ENCODE measurements at places on chromosomes 4 and X. TPM values are rescaled to one million over a fixed set of nuclear protein-coding genes. Genes with fewer than 3 reads are reported as not detected.

Gene JAKMIP1
- polyA plus RNA-seq, result 0.16 TPM

Gene ESX1
- not detected for polyA plus RNA-seq

Gene SPATA4
- polyA plus RNA-seq, result 1.3 TPM

Gene ACE2
- 0.81 TPM for polyA plus RNA-seq

Gene HELT
- not detected for polyA plus RNA-seq

Gene SLIT2
- 130 TPM for polyA plus RNA-seq

Gene TLR6
- 1.8 TPM for polyA plus RNA-seq

Gene SLC49A3
- 4.6 TPM for polyA plus RNA-seq

Gene MEPE
- polyA plus RNA-seq, result 0.15 TPM

Gene PDCL2
- not detected for polyA plus RNA-seq

Gene ARHGAP36
- 0.46 TPM for polyA plus RNA-seq

Gene AVPR2
- 0.58 TPM for polyA plus RNA-seq

Gene GABRE
- 14.5 TPM for polyA plus RNA-seq

Gene EGFL6
- polyA plus RNA-seq, result 76.2 TPM

Gene SRPX2
- polyA plus RNA-seq, result 30.6 TPM

Gene SPANXN3
- not detected for polyA plus RNA-seq

Gene DHRSX
- polyA plus RNA-seq, result 28.9 TPM

Gene SPANXA1
- not detected for polyA plus RNA-seq

Gene PPP1R2C
- polyA plus RNA-seq, result not detected

Gene MAML3
- polyA plus RNA-seq, result 16.8 TPM

Gene CCDC149
- polyA plus RNA-seq, result 20.5 TPM

Gene NHSL2
- polyA plus RNA-seq, result 8.9 TPM

Gene STARD8
- 14.4 TPM for polyA plus RNA-seq

Gene AFM
- polyA plus RNA-seq, result not detected

Gene PCDH19
- 1.6 TPM for polyA plus RNA-seq

Gene TLR1
- 4.9 TPM for polyA plus RNA-seq

Gene GAGE12H
- polyA plus RNA-seq, result not detected

Gene VSIG4
- 13.5 TPM for polyA plus RNA-seq

Gene H2BW2
- polyA plus RNA-seq, result 1.4 TPM

Gene PCSK1N
- 3.6 TPM for polyA plus RNA-seq

Gene BANK1
- polyA plus RNA-seq, result 1.8 TPM

Gene PRKX
- polyA plus RNA-seq, result 11.7 TPM

Gene GASK1B
- 25.9 TPM for polyA plus RNA-seq

Gene EMCN
- polyA plus RNA-seq, result 42.9 TPM

Gene PDE6B
- 18.1 TPM for polyA plus RNA-seq

Gene PCDH10
- polyA plus RNA-seq, result 0.51 TPM

Gene PAGE4
- polyA plus RNA-seq, result not detected

Gene ATOH1
- not detected for polyA plus RNA-seq

Gene NOCT
- polyA plus RNA-seq, result 4.1 TPM

Gene BTC
- polyA plus RNA-seq, result 5.5 TPM

Gene GSX2
- polyA plus RNA-seq, result not detected

Gene DMRTC1
- 0.72 TPM for polyA plus RNA-seq

Measured in right lung (tissue), 10 donors.